ENCODE measurements at places on chromosomes 3 and 15.

DNA sequence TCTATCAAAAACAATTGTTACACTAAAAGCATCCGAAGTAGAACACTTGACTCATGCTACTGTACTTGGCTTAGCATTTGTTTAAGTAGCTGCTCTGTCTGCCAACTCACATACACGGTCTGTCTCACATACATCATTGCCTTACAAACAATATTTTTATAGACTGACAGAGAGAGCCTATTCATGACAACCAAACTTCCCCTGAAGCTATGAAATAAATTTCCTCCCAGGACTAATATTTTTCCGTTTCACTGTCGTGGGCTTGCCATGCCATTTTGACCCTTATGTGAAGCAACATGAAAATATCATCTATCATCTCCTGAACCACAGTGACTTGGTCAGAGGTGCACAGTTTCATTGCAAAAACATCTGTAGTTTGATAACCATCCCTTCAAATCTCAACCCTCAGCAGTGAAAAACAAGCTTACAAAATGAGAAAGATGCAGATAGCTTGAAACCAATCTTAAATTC is 66.5 kb upstream of the PYGO1 start:
- no peak for DNase-seq

GRCh38 chr3:99850608-99851007 is 32.9 kb downstream of the CMSS1 start:
- DNase-seq: no peak

GRCh38 chr3:84008623-84009022 is 950.2 kb upstream of the CADM2 start:
- no peak for DNase-seq

GRCh38 chr15:52080031-52080430 is 32.5 kb downstream of the BCL2L10 start:
- no peak for DNase-seq

GRCh38 chr15:70086636-70087035 is 11.1 kb downstream of the TLE3 start:
- no peak for DNase-seq

DNA sequence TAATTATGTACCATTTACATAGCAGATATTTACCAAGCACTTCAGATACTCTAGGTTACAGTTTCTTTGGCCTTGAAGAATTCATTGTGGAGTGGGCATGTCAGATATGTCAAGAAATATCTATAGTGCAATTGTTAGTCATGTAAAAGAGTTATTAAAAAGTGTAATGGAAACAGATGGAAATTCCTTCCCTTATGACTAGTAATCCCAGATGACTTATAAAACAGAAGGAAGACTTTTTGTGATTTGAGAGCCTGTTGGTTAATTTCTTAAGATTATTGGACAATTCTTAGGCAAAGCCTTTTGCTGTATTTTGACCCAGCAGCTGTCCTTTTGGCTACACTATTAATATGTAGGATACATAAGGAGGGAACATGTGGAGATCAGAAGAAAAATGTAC is 708.9 kb upstream of the NECTIN3 start:
- DNase-seq: no peak

- DNase-seq: no peak
These were observed 125.6 kb downstream of the ADAMTS17 start for GRCh38 chr15:100216182-100216581.

GRCh38 chr3:193991666-193992424 is 144.1 kb upstream of the HES1 start:
- DNase-seq: no peak

DNA sequence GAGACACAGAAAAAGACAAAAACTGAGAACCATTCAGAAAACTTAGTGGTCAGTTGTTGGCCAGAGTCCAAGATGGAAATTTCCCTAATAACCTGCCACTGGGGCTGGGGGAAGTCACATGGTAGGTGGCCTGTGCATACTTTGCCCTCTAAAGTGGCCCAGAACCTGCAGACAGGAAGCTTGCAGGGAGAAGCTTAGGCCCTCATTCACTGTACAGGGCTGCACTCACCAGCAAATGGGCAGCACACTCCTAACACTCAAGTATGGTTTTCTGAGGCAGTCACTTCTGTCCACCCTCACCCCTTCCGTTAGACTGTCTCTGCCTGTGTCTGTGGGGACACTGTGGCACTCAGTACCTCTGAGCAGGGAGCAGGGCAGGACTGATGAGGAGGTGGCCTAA is 14.5 kb upstream of the RNU6-1 start:
- DNase-seq: no peak

- DNase-seq: no peak
These were observed 178.3 kb downstream of the IGF1R start for GRCh38 chr15:98826658-98827057.

DNA sequence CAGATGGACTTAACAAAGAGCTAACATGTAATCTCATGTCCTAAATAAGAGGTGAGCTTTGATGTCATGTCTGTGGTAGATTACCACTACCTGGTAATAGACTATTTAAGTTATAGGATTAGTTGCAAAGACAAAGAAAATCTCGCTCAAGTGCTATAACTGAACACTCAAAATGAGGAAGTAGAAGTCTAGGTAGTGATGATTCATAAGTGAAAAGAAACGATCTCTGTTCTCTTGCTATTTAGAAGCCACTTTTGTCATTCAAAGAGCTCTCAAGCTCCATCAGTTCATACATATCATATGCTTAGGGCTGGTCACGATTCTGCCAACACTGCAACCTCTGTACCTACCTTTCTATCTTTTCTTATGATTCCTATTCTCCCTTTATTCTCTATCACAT is 110.9 kb downstream of the EDEM1 start:
- DNase-seq: no peak

GRCh38 chr3:35727179-35727578 is 87.9 kb downstream of the ARPP21 start:
- DNase-seq: no peak

DNA sequence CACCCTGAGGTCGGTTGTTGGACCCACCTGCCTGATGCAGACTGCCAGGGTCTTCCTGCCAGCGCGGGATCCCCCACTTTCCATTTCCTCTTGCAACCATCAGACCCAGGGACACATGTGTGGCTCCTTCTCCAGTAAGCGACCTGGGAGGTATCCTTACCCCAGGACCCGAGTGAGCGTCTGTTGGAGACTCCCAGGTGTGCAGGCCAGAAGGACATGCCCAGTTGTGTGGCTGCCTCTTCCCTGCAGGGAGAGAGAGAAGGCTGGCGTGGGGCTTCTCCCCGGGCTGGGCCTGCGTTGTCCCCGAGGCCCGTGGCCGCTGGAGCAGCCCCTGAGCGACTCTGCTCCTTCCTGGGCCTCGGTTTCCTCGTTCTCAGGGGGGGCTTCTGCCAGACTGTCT is 56.8 kb downstream of the APBA2 start:
- no peak for DNase-seq

DNA sequence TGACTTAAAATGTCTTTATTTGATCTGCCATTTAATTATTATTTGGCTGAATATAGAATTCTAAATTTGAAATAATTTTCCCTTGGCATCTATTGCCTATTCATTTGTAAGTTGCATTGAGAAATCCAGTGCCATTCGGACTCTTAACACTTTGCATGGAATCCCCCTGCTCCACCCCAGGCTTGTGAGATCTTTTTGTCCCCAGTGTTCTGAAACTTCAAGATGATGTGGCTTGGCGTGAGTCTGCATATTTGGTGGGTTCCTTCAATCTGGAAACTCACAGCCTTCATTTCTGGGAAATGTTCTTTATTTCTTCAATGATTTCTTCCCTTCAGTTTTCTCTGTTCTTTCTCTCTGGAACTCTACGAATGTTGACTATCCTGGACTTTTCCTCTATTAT is 83.8 kb upstream of the BLM start:
- no peak for DNase-seq

All from activated CD8-positive, alpha-beta memory T cell treated with anti-CD3 and anti-CD28 coated beads for 48 hours (primary cell).